SK-MEL-5 (cell line): ENCODE measurements at places on chromosomes 7 and 10.

DNA sequence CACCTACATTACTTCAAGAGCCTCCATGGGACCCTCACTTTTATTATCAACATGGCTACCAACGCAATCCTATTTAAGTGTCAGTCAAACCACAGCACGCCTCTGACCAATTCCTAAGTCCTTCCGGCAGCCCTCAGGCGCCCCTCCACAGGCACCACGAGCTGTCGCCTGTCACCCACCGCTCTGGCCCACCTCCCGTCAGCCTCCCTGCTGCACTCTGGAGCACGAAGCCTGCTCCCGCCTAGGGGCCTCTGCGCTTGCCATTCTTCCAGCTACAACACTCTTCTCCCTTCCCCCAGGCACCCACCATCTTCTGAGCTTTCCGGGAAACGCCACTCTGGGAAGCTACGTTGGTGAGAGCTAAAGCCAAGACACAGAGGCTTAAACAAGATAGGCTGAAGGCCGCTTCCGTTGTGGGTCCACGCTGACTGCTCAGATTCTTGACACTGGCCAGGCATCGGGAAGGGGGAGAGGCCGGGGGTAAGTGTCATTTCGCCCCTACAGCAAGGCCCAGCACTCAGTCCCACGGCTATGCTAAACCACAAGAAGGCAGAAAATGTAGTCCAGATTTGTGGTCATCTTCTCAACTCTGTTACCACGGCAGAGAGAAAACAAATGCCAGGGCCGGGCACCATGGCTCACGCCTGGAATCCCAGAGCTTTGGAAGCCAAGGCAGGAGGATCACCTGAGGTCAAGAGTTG is 56.7 kb downstream of the GNA12 start:
- DNase-seq: no peak

- no peak for DNase-seq
These were observed 240.0 kb upstream of the AUTS2 start for GRCh38 chr7:69358163-69358821.

DNA sequence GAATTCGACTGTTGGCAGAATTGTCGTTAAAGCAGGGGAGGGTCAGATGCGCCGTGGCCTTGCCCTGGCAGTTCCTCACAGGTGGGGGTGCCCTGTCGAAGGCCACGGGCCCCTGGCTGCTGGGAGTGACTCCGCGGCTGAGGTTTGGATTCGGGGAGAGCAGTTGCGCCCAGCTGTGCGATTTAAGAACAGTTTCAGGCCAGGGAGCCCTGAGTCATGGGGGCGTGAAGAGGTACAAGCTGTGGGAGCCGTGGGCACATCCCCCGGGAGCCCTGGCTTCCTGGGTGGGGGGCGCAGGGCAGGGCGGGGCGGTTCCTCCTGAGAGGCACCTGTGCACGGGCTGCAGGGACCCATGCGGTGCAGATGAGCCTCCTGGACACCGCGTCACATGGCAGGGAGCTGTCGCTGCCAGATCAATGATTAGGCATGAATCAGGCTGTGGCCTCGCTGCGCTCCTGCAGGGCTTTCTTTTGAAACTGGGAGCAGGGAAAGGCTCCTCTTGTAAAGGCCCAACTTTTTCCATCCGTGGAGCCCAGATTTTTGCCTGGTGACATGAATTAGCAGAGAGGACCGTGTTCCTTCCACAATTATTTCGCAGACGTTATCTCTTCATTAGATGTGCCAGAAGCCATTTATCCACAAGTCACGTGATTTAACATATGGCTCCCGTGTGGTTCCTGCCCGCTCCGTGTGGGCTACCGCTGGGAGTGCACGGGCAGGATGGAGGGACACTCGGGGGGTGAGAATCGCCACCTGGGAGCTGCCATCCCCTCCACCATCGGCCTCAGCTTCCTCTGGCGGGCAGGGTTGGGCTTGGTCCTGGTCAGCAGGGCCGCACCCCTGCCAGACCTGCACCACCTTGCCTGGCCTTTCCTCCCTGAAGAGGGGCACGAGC is 918 bp downstream of the PWWP2B start:
- no peak for DNase-seq

GRCh38 chr7:156889089-156889488 is 3.9 kb downstream of the LMBR1 start:
- no peak for DNase-seq

GRCh38 chr7:151658778-151659177 is 139.1 kb upstream of the RHEB start:
- no peak for DNase-seq

- no peak for DNase-seq
These were observed 30.5 kb upstream of the DDX50 start for GRCh38 chr10:68870545-68871104.

- no peak for DNase-seq
These were observed 2.3 kb upstream of the ANKRD1 start for GRCh38 chr10:90923111-90923731.

DNA sequence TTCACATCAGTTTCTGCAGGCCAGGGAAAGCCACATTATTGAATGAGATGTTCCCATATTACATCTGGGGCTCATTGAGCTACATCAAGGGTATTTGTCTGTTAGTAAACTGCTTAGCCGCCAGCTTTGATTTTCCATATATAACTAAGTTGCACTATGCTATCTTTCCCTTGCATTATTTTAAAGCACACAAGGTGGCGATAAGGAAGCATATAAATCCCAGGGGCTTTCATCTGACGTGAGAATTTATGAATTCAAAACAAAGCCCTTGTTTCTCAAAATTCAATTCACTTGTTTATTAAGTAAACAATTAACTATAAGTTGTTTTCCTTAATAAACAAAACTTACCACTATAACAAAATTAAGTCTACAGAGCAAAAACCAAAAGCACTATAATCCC is 334.1 kb upstream of the TPK1 start:
- DNase-seq: peak; percentile 65

DNA sequence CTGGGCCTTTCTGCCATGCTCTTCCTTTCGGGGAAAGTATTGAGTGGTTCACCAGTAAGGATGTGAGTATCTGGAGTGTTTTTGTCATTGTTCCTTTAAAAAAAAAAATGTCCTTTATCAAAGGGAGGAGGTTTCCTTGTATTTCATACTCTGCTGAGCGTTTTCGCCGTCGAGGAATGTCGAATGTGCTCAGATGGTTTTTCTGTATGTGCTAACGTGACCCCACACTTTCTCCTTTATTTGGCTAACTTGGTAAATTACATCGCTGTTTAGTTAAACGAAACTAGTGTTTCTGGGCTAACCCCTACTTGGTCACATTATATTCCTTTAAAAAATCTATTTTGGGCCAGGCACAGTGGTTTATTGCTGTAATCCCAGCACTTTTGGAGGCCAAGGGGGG is 45.9 kb downstream of the INPP5A start:
- DNase-seq: no peak

GRCh38 chr10:69869291-69869961 is 67.7 kb downstream of the COL13A1 start:
- peak; percentile 11 for DNase-seq

GRCh38 chr10:52652431-52653262 is 119.9 kb downstream of the MBL2 start:
- peak; percentile 50 for DNase-seq

- DNase-seq: no peak
These were observed 4.0 kb upstream of the MMP21 start for GRCh38 chr10:125779403-125780327.

DNA sequence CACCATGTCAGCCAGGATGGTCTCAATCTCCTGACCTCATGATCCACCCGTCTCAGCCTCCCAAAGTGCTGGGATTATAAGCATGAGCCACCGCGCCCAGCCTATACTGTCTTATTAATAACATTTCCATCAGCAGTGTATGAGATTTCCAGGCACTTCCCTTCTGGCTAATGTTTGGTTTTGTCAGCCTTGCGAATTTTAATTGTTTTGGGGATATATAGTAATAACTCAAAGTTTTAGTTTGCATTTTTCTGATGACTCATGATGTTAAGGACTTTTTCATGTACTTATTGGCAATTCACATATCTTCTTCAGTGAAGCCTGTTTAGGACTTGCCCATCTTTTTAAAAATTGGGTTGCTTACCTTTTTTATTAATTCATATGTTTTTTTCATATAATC is 76.0 kb downstream of the TMEM270 start:
- DNase-seq: no peak

- peak; percentile 97 for DNase-seq
These were observed 23.7 kb downstream of the EPHB4 start for GRCh38 chr7:100803398-100804161.
